ENCODE measurements at places on chromosomes 7 and 10. TPM values are rescaled to one million over a fixed set of nuclear protein-coding genes. Genes with fewer than 3 reads are reported as not detected.

The GNAT3 gene
- not detected for total RNA-seq

The SP4 gene
- total RNA-seq, result 6.1 TPM

- DNase-seq, result no peak
These were observed 2.6 kb downstream of the COX19 start for GRCh38 chr7:972676-973309.

The CD36 gene
- 717 TPM for total RNA-seq

GRCh38 chr7:150738591-150739001 lies 1.4 kb downstream of the GIMAP5 start:
- DNase-seq, result no peak

The ADRB1 gene
- total RNA-seq, result 26.4 TPM

DNA sequence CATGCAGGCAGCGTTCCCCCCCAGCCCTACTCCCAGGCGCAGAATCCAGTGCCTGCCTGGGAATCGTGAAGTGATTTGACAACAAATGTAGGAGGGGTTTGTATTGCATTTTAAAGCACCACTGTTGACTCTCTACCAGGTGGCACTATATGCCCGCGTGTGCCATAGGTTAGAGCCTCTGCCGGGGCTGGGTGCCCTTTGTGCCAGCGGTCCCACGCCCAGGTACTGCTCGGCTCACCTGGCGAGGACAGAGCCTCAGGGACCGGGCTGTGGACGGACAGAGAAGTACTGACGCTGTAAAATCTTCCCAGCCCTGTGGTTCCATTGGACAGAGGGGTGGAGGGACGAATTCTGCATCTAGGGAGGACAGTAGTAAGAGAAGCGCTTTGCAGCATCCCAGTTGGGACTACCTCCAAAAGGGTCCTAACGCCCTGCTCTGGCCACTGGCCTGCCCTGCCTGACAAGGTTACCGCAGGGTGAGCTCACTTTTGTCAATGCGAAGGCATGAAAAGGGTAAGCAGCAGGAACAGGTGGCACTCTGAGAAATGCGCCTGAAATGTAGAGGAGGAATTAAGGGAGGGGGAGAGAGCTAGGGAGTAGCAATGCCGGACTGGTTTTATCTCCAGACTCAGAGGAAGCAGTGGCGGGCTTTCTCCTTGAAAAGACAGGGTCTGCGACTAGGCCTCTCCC lies 788 bp upstream of the CACNA2D1 start:
- DNase-seq, result no peak

The MYPN gene
- total RNA-seq, result 196 TPM

The GPR158 gene
- 0.05 TPM for total RNA-seq
